ENCODE measurements at places on chromosomes 4 and X.

- DNase-seq: no peak
These were observed 52.8 kb downstream of the SPRY1 start for GRCh38 chr4:123449362-123449761.

- no peak for DNase-seq
These were observed 5.0 kb downstream of the OPRPN start for GRCh38 chr4:70402762-70403161.

- DNase-seq: peak; percentile 45
These were observed 317.5 kb upstream of the GRIA3 start for GRCh38 chrX:122866532-122866931.

- no peak for DNase-seq
These were observed 16.9 kb upstream of the ANOS1 start for GRCh38 chrX:8748855-8749254.

DNA sequence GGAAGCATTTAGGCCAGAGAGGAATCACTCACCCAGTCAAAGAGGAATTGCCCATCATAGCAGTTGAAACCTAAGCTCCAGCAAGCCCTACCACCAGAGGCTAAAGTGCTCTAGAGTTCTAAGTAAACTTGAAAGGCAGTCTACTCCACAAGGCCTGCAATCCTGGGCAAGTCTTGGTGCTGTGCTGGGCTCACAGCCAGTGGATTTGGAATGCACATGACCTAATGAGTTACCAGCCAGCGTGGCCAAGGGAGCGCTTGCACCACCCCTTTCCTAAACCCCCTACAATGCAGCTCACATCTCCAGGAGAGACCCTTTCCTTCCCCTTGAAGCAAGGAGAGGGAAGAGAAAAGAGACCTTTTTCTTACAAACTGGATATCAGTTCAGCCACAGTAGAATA is 445.7 kb downstream of the GASK1B start:
- DNase-seq: no peak

DNA sequence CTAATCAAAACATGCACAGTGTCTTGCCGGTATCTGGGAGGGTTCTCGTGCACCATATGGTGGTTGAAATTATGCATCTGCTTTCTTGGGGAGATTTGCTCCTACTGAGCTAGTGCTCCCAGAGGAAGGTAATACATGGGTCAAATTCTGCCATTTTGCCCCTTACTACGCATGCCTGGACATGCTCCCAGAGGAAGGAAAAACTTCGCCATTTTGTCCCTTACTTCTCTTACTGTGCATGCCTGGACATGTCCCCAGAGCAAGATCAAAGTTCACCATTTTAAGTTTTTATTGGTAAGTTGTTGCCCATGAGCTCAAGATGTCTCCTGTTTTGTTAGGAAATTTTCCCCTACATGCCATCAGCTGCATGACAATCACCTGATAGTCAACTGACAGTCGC is 252.1 kb upstream of the KLHL4 start:
- DNase-seq: no peak

Data from GM04503 (cell line).